ENCODE measurements at places on chromosomes 11 and 22.

DNA sequence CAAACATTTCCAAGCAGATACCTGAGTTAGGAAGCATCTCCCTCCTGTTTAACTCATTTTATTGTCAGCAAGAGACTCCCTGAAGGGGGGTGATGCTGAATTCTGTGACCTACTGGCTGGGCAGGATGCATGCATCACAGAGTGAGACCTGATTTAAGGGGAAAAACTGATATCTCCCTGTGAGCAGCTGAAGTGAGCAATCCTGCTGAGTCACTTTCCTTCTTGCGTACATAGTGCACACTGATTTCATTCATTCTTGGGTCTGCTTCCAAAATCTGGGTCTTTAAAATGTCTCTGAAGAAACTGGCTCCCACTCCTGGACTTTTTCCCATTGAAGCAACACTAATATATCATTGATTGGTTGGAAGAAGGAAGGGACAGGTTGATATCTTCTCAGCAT, 23.3 kb downstream of the P4HA3 start:
- no peak for DNase-seq

GRCh38 chr11:44973632-44974401, 23.1 kb upstream of the TP53I11 start:
- DNase-seq, result no peak

DNA sequence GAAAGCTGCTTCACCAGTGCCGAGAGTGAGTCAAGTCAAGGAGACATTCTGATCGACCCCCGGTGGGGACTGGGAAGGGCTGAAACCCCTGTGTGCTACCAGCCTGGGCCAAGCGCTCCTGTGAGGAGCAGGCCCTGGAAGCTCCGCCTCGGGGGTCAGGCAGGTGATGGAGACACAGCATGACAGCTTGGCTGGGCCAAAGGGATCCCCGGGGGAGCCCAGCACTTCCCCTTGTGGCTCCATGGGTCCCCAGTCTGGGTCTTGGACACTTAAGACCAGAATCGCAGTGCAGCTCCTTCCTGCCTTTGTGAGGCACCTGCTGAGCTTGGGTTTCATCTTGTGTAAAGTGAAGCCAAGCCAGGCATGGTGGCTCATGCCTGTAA, 89.2 kb downstream of the MORC2 start:
- DNase-seq, result no peak

DNA sequence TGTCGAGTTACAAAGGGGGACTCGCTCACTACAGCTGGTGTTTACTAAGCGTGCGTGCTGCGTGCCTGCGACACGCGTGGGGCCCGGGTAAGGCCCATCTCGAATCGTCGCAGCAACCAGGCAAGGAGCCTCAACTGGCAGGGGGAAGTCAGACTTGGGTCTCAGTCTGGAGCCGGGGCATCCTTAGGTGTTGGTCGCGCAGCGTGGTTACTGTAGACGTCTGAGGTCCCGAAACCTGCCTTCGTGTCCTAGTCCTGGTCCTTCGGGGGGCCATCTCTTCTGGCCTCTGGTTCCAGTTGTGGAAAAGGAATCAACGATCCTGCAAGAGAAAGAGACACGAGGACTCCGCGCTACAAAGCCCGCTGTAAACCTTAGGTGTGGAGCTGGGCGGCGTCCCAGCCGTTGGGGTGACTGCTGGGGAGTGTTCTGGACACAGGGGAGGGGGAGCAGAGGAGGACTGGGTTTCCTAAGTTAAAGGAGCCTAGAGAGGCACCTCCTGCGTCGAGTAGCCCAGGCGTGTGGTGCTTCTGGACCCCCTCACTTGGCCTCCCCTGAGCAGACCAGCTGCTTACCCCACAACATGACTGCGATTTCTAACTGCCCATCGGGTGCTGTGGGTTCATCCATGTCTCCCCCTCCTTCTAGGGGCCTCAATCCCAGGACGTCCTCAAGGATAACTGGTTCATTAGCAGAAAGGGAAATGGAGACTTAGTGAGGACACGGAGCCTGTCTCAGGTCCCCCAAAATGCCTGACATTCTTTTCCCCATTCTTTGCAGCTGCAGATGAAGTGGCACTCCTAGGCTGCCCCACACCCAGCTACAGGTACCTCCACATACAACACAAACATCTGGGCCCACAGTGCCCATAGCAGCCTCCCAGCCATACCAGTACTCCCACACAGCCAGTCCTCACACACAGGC, 4.9 kb upstream of the WNT11 start:
- no peak for DNase-seq

GRCh38 chr11:27485930-27486773, 13.6 kb upstream of the LGR4 start:
- no peak for DNase-seq

DNA sequence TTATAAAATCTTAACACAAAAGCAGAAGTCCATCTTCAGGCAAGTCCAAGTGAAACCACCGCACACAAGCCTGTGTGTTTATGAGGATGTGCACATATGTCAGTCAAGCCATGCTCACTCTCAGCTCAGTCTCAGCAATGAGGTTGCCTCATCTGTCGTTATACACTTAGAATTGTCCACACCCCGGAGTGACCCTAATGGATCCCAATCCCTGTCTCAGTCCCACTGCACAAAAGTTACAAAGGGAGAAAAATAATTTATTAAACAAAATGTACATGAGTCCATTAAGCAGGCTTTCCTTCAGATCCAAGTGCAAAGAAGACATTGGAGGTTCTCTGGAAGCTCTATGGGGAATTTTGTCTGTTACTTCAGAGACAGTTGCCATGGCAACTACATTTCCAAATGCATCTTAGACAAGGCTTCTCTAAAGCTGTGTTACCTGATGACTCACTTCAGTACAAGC, 24.4 kb downstream of the OR8B12 start:
- no peak for DNase-seq

DNA sequence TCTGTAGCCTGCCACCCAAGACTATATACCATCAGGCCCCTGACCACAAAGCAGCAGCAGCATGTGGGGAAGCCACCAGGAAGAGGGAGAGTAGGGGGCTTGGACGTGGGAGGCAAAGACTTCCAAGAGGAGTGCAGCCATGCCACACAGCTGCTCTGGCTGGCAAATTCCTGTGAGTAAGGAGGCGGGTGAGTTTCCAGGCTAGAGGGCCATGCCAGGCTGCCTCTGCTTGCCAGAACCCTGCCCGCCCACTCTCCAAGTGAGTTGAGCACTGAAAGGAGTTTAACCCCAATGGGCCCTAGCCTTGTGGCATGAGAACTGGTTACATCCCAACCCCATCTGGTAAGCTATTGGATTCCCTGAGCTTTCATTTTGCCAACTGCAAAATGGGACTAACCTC, 4.7 kb upstream of the DGAT2 start:
- no peak for DNase-seq

DNA sequence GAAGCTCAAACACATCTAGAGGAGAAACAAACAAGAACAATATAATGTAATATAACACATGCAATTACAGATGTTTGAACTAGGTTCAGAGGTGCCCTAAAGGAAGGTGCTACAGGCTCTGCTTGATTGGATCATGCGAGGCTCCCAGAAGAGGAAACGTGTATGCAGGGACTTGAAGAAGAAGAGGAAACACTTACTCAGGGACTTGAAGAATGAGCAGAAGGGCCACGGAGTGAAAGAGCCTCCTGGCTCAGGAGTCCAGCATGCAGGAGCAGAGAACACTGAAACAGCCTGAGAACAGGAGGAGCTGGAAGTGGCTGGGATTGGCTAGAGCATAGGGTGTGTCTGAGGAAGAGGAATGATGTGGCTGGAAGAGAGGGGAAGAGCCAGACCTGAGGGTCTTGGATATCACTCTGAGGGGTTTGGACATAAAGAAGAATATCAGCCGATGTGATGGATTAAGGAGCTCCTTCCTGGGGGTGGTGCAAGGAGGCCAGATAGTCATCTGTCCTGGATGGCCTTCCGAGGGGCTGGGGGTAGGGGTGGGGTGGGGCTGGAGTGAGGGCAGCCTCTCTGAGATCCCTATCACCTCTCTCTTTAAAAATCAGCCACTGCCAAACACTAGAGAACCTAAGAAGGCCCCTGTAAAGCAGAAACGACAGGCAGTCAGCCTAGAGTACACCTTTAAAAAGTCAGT, 16.8 kb downstream of the FZD4 start:
- DNase-seq, result no peak

- no peak for DNase-seq
These were observed 6.5 kb upstream of the IL10RA start for GRCh38 chr11:117979481-117980211.

- DNase-seq, result no peak
These were observed 116.6 kb downstream of the LARGE1 start for GRCh38 chr22:33803371-33804282.

DNA sequence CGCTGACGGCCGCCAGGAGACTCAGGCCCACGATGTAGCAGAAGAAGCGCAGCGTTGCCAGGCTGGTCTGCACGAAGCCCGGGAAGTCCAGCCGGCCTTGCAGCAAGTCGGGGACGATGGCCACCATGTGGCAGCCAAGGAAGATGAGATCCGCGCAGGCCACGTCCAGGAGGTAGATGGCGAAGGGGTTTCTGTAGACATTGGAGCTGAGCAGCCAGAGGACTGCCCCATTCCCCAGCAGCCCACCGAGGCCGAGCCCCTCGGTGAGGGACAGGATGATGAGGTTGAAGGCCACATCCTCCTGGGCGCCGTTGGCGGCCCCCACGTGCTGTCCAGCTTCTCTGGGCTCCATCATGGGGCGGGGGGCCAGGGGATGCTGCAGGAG, 3.8 kb downstream of the MRGPRE start:
- DNase-seq, result no peak

- no peak for DNase-seq
These were observed 17.4 kb upstream of the CSNK2A3 start for GRCh38 chr11:11370255-11370961.

DNA sequence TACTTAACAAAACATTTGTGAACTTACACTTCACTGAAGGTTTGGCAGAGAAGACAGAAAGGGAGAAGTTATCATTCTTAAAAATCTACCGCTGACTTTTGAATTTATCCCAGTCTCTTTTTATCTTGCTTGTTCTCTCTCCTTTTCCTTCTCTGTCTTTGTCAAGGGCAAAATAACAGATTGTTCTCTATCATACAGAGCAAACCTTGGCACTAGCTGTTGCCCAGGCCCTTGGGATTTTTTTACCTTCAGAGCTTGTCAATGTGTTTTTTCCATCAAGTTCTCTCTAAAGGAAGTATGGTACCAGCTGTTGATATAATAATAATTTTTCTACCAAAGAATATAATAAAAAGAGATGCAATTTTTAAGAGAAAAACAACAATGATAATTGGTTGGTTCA, 67.2 kb downstream of the PPME1 start:
- DNase-seq, result no peak

DNA sequence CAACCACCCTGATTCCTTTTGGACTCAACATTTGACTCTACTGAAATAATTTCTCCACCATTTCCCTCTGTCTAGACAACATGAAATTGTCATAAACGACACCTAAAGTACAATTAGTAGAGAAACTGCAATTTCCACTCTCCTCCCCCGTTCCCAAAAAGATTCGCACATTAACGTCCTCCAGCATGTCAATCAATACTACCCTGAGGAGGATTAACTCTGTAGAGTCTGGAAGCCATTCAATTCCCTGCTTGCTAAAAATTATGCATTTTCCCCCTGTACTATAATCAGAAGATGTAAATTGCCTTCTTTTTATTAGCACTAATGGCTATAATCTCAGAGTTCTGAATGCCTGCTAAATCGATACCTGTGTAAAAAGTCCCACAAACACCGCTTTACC, 70.5 kb downstream of the AMBRA1 start:
- DNase-seq, result no peak

DNA sequence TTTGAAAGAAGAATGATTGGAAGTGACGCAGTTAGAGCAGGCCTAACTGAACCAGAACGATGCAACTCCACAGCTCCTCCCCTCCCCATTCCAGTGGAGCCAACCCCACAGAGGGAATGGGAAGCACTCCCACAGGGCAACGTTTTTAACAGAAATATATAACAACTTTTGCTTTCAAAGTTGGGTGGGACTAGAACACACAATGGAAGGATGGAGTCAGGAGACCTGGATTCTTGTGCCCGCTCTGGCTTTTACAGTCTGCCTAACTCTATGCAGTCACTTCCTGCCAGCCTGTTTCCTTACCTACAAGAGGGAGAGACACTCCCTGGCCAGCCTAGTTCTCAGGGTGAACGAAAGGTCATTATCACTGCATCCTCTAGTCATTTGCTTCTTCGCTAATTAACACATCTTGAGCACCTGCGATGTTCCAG, 75.5 kb downstream of the PACSIN2 start:
- no peak for DNase-seq

DNA sequence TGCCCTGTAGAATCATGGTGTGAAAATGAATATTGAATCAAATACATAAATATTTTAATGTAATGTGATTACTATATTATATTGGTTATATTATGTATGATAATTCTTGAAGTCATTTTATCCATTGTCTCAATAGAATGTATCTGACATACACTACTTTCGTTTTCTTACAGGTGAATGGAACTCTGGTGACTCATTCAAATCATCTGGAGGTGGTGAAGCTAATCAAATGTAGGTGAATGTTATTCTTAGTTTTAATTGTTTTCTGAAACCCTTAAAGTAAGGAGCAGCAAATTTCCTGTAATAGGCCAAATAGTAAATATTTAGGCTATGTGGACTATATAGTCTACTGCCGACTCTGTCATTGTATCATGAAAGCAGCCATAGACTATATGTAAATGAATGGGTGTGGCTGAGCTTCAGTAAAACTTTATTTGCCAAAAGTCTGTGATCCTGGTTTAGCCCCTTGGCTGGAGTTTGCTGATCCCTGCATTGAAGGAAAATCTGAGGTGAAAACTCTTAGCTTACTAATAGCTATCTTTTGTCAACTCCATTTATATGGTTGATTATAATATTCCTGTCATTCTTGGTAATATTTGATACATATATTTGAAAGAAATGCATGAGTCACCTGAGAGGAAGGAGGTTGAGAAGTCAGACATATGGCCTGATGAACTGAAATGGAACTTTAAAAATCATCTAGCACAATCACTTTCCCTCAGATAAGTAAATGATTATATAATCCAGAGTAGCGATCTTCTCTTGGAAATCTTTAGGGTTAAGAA, 87.2 kb upstream of the GRIK4 start:
- no peak for DNase-seq

Measured in T-helper 2 cell treated with Interferon-gamma antibody and Interleukin-4, amounts not matched to agents 5 μg/mL and 100 μg/mL, for 36 hours (primary cell).